Neural progenitor cell (in vitro differentiated cells): ENCODE measurements at places on chromosomes 1 and 21.
A peak's percentile ranks its signal among the peaks of the same experiment; 100 is the strongest.

DNA sequence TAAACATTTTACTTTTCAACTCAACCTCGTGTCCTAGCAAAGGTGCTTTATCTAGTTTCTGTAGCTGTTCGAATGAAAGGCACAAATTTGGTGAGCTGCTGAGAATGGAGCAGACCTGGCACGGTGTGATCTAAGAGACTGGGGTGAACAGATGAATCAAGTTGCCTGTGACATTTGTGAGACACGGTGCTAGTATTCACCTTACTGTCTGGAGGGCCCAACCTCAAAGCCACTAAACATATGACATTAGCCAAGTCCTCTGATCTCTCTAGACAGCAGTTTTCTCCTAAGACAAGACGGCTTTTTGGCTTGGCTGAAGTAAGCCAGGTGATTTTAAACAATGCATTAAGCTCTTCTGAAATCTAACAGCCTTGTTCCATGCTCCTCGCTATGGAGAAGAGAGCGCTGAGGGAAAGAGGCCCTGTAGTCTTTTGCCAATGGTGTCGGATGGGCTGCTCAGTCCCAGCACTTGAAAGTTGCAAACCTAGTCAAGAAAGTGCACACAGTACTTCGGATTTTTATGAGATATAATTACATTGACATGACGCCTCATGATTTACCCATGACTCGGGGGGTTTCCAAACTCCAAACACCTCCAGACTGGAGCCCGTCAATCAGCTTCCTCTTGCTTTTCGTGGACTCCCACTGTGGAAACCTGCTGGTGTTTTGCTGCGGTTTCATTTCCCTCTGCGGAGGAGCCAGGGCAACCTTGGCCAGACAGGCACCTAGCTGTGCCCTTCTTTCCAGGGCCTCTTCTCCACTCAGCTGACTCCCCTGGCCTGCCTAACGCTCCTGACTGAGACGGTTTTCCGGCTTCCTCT is 794 bp upstream of the TOR3A start:
- peak; percentile 5 for DNase-seq

GRCh38 chr1:33298623-33299277 is 22.1 kb downstream of the A3GALT2 start:
- DNase-seq = peak; percentile 79

- no peak for DNase-seq
These were observed 16.9 kb downstream of the DYRK3 start for GRCh38 chr1:206651958-206652890.

DNA sequence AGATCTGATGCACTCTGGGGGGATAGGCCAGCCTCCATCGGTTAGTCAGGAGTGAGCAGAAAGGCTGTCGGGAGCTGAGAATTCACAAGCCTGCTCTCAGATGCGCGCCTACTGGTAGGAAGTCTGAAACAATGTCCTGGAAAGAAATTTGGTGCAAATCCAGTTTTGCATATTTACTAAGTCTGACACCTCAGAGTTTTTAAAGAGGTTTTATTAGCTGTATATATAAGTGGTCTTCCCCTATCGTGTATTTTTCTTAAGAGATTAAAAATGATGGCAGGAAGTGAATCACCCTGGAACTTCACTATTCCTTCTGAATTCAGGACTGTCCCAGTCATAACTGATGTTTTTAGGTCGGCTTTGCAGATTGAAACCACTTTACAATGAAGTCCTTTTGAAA is 99.8 kb upstream of the C1orf105 start:
- DNase-seq = no peak

DNA sequence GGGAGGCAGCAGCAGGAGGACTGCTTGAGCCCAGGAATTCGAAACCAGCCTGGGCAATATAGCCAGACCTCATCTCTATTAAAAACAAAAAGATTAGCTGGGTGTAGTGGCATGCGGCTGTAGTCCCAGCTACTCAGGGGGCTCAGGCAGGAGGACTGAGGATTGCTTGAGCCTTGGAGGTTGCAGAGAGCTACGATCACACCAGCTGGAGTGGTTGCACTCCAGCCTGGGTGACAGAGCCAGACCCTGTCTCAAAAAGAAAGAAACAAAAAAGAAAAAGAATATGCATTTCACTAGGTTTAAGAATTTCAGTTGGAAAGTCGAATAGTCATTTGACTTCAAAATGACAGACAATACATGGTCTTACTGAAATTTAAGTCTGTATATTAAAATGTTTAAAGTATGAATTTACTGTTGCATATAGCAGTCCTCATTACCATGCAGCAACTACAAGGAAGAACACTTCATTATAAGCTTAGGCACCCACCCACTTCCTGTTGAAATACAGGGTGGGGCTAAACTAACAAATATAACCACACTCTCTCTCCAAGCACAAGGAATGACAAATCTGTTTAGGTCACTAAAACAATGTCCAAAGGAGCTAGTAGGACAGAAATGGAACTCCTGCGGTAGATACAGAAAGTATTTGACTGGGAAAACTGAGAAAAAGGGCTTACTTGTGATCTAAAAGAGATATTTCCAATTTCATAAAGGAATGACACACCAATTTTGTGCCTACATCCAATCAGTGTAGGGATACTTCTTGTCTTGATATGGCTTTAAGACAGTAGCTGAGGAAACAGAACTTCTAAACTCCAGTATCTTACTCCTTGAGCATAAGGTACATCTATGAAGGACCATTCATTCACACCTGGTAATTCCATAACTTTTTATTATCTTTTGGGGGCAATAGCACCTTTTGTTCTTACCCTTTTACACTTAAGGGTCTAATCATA is 44.1 kb downstream of the GPR3 start:
- DNase-seq = no peak

- no peak for DNase-seq
These were observed 2.3 kb downstream of the POFUT2 start for GRCh38 chr21:45285266-45285931.

DNA sequence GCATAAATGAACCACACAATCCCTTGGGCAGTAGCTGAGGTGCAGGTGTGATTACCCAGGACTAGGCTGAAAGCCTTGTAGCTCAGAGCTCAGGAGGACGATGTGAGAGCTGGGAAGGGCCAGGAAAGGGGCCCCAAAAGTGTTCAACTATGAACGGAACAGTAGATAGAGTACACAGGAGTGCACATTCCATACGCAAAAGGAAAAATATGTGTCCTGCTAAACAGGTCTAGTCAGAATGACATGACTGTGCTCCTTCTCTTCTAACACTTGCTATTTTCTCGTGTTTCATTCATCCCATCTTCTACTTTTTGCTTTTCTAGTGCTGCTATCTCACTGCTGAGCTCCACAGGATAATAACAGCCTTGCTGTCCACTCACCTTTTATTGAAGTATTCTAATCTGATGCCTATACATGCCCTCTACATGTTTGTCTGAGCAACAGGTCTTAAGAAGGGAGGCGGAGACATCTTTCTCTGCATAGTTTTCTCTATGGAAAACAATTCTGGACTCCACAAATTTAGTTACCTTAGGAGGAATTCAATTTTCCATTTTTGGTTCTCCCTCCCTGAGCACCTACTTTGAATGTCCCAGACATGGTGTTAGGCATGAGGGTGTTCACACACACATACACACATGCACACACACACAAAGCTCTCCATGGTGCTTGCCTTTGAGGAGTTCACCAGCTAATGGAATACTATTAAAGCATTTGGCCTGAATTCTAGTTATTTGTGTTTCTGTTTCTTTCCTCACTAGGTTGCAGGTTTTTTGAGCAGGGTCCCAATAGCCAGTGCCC is 3.4 kb downstream of the S100A10 start:
- no peak for DNase-seq

DNA sequence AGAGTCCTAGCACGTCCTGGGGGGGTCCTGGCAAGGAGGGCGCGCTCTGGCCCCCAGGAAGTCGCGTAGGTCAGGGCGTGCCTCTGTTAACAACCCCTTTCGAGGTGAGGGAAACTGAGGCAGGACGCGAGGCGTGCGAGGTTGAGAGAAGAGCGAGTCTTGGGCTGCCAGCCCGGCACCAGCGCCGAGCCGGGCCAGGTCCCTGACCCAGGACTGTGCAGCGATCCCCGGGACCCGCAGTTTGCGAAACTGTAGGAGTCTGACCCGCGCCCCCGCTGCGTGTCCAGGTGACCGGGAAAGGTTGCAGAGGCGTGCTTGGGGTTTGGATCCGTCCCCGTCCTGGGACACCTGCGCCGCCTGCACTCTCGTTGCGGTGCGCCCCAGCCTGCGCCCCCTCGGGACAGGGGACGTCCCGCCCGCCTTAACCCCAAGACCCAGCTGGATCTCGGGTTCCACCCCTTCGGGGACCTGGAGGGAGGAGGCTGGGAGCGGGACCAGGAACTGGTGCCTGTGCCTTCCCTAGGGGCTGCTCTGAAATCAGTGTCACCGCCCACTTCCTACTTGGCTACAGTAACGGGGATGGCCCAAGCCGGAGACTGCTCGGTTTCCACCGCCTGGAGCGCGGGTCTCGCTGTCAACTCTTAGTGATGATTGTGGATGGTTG is 493 bp downstream of the DISC1 start:
- peak; percentile 78 for DNase-seq

DNA sequence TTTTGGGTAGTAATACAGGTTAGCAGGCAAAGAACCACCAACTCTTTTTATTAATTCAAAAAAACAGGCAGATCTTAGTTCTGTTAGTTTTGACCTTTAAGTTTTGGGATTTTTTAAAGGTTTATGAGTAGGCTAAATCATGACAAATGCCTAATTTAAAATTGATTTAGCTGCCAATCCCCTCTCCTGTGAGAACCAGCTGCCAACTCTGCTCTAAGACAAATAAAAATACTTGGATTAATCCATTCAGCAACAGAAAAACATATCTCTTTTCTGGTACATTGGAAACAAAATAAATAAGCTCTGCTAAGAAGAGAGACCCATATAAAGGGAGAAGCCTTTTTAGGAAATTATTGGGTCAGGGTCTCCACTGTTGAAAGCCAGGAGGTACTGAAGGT is 160.8 kb downstream of the NTMT2 start:
- DNase-seq = no peak

DNA sequence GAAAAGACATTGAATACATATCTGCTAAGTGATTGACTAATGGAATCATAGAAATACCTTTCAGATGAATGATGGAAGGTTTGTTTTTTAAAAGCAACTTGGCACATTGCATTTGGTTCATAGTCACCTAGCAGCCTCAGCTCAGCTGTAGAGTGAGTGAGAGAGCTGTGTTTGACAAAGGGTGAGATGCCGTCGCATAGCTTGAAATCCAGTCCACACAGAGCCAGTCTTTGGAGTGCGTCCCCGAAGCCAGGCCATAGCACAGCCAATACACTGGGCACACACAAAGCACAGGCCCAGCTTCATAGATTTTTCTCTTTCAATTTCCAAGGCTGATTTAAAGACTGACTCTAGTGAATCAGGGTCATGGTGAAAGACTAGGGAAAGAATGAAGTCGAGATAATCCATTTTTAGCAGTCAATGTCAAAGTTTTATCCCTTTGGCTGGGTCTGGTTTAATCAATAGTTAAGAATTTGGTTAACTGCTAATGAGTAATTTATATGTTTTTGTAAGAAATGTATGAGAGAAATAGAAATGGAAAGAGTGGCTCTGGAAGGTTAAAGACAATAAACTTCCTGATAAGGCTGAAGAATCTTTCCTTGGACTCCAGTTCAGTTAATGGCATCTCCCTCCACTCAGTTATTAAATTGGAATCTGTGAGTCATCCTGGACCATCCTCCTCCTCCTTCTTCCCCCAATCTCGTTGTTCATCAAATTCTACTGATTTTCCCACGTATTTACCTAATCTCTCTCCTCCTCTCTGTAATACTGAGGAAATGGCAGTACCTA is 101.2 kb upstream of the IRF2BP2 start:
- no peak for DNase-seq

- DNase-seq = no peak
These were observed 22.2 kb downstream of the SPSB1 start for GRCh38 chr1:9314711-9315379.
